Activated naive CD4-positive, alpha-beta T cell (primary cell): ENCODE measurements at places on chromosomes 2 and 18.

- no peak for DNase-seq
Observed at GRCh38 chr18:48996901-48997463, 46.2 kb upstream of the SMAD7 start.

- DNase-seq, result no peak
Observed at GRCh38 chr2:48727560-48727959, 28.0 kb downstream of the LHCGR start.

DNA sequence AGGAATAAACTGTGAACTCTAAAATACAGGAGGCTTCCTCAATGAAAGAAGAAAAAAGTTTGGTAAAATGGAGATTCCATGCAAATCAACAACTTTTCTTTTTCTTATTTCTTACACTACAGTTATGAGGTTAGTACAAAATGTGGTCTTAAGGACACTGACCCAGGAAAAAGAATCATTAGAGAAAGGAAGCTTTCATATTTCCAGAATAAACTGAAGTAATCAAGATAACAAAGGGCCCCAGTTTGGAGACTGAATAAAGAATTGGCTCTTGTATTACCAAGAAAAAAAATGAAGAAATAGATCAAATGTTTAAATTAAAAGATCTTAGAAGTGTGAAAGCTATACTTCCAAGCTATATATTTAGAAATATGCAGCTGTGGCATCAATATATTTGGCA is 72.3 kb downstream of the SLC66A3 start:
- DNase-seq, result no peak

GRCh38 chr2:235614900-235615712 is 121.3 kb downstream of the AGAP1 start:
- no peak for DNase-seq

GRCh38 chr2:71129902-71130151 is 202 bp downstream of the MCEE start:
- no peak for DNase-seq

DNA sequence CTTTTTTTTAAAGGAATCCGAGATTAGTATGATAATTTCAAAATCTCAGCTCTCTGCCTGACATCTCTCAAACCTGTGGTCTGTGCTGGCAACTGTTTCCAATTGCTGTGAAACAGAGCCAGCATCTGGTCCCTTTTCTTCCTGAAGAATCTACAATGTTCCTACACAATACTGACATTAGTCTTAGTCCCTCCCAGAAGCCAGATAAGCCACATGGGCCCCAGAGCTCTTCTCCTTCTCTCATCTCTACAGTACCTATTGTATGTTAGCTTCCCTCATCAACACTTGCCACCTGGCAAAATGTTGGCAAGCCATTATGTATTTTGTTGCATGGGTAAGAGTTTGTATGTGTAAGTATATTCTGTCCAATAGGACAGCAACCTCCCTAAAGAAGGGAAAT is 62.9 kb upstream of the CDKL4 start:
- DNase-seq, result no peak

- no peak for DNase-seq
Observed at GRCh38 chr2:75098856-75099255, 100.5 kb downstream of the TACR1 start.

DNA sequence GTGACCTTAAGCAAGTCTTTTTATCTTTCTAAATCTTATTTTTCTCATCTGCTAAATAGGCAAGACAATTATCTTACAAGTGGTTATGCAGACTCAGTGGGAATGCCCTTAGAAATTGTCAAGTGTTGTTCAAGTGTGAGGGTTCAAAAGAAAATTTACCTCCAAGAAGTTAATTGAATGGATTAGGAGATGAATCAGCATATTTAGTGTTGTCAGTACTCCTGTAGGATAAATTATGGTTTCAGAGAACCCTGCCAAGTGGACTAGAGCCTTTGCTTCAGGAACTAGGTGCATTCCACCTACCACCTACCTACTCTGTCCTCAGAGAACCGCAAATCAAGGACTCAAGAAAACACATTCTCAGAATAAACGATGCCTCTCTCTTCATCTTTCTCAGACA is 69.8 kb upstream of the KCTD1 start:
- no peak for DNase-seq

GRCh38 chr18:74898965-74899364 is 301.3 kb downstream of the ZNF407 start:
- DNase-seq, result no peak

GRCh38 chr2:6412533-6413091 is 453.1 kb downstream of the CMPK2 start:
- no peak for DNase-seq

- DNase-seq, result no peak
Observed at GRCh38 chr2:68796295-68796905, 61.8 kb downstream of the ARHGAP25 start.

GRCh38 chr18:7980656-7981055 is 413.5 kb downstream of the PTPRM start:
- no peak for DNase-seq

DNA sequence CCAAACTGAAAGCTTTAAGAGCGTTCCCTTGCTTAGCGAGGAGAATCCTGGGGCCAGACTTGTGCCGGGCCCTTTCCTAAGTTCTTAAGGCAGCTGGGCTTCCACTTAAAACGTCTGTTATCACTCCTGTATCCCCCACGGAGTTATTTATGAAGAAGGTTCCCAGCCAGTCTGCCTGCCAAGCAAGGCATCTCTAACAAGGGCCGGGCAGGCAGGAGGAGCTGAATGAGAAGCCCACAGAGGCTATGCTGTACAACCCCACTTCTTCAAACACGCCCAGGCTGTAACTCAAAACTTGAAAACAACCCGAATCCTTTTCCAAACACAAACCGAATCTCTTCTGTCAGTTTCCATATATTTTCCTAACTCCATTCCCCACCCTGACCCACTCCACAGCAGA is 39.0 kb upstream of the ZFP36L2 start:
- no peak for DNase-seq

DNA sequence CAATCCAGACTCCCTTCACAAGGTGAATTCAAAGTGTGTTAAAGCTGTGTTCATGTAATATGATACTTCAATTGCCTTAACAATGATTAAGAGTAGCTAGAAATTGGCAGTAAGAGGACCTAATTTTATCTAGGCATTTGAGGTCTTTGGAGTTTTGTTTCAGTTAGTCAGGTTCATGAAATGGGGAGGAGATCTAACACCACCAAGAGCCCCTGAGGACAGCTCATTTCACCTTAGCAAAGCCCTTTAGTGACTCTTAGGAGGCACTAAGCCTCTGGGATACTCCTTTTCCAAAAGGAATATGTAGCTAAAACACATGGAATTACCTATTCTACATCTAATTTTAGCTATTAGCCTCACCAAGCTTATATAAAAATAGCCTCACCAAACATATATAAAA is 716.5 kb upstream of the RAB6C start:
- DNase-seq, result no peak

DNA sequence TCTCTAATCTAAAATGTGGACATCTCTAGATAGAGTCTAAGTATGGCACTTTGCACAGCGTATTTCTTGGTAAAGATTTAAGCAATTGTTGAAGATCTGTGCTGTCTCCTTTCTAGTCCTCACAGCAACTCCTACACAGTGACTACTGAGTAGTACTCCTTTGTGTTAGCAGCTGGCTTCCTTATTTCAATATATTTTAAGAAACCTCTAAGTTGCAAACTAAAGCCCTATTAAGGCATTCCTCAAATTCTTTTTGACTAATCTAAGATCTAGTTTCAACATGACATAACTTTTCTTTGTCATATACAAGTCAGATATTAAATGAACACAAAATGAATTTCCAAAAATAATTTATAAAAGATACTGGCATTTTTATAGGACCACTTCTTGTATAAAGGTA is 121.8 kb upstream of the DNAJC10 start:
- DNase-seq, result no peak

GRCh38 chr2:175097297-175097696 is 70.7 kb downstream of the ATF2 start:
- no peak for DNase-seq

DNA sequence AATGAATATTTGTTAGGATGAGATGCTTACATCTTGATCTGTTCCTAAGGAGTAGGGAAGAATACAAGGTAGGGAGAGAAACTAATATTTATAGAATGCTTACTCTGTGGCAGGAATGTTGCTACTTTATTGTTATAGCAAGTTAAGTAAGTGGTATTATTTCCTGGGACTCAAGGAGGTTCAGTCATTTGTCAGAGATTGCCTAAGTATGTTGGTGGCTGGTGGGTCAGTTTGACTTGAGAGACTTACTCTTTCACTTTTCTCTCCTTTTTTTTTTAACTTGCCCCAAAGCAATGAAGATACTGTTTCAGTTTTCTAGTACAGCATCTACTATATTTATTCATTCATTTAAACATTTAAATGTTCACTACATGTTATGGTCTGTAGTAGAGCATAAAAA is 209.2 kb upstream of the STON1 start:
- no peak for DNase-seq

GRCh38 chr2:112674229-112674628 is 28.5 kb downstream of the SLC20A1 start:
- no peak for DNase-seq

DNA sequence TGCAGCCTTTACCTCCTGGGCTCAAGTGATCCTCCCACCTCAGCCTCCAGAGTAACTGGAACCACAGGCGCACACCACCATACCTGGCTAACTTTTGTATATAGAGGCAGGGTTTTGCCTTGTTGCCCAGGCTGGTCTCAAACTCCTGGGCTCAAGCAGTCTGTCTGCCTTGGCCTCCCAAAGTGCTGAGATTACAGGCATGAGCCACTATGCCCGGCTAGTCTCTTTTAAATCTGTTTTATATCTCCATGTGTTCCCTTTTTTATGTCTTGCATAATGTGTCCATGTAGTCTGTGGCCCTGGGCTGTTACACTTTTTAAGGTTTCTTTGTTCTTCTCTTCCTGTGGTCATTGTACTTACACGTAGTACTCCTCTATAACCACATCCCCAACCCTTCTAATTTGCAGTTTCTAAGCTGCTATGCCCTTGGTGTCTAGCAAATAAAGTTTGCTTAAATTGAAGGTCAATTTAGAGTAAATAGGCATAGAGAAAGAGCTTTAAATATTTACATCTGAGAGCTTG is 168.2 kb downstream of the MCFD2 start:
- DNase-seq, result no peak

GRCh38 chr2:47815764-47816163 is 32.8 kb downstream of the MSH6 start:
- no peak for DNase-seq

DNA sequence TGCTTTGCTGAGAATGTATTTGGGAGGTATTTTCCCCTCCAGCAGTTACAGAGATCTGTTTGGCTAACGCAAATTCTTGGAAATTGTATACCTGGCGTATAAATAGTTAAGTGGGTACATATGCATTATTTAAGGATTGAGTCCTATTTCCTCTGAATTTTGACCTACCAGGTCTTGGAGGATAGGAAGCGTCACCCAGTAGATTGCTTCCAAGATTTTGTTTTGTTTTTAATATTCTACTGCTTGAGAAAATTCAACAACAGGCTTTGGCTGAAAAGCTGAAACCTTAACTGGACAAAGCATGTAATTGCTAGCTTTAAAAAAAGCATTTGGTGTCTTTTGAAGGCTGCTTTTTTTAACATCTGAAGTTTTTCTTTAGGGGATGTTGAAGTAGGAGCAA is 150.1 kb downstream of the WDSUB1 start:
- DNase-seq, result no peak

DNA sequence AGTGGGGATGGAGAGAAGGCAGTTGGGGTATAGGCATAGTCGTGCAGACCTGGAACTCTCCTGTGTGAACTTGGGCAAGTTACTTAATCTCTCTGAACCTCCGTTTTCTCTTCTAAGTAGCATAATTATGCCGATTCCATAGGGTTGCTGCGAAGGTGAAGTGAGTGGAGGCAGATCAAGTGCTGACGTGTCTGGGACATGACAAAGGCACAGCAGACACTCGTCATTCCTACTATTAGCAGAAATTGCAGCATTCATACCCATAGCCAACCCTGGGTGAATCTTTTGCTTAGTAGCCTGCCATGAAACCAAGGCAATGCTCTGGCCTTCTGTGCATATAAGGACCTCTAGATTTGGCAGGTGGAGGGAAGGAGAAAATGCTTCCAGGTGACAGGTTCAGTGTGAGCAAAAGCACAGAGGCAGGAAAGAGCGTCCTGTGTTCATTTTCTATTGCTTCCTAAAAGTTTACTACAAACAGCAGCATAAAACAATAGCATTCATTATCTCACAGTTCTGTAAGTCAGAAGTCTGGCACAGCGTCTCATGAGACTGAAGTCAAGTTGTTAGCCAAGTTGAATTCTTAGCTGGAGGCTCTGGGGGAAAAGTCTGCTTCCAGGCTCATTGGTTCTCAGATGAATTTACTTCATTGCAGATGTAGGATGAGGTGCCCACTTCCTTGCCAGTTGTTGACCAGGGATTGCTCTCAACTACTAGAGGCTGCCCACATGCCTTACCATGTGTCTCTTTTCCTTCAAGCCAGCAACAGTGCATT is 77.8 kb downstream of the CTIF start:
- no peak for DNase-seq

DNA sequence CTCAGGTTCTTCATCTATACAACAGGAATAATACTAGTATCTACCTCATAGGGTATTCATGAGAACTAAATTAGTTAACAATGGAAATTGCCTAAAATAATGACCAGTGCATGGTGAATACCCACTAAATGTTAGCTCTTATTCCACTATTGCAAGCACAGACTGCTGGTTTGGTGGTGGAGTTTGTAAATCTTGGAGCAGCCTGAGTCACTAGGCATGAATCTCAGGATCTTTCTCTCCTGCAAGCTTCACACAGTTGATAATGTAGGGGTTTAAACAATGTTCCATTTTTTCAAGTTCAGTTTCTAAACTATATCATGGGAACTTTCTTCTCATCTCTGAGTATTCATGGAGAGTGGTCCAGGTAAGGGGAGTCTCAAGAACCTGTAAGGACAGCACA is 84.0 kb downstream of the OSR1 start:
- no peak for DNase-seq

DNA sequence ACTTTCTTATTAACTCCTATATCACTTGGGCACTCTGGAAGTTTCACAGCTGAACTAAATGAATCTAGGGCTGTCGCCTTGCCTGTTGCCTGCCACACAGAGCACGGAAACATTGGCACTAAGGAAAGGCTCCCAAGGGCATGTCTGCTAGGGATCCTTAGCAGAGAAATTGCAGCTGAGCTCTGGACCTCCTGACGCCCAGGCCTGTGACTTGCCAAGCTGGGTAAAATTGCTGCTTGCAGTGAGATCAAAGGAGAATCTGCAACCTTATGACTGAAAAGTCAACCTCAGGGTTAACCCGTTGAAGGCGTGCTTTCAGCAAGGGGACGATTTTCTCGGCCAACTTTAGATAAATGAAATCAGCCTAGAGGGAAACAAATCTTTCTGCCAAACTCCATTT is 189.8 kb downstream of the NCK2 start:
- no peak for DNase-seq

- DNase-seq, result no peak
Observed at GRCh38 chr2:101430156-101430555, 42.9 kb upstream of the CREG2 start.

DNA sequence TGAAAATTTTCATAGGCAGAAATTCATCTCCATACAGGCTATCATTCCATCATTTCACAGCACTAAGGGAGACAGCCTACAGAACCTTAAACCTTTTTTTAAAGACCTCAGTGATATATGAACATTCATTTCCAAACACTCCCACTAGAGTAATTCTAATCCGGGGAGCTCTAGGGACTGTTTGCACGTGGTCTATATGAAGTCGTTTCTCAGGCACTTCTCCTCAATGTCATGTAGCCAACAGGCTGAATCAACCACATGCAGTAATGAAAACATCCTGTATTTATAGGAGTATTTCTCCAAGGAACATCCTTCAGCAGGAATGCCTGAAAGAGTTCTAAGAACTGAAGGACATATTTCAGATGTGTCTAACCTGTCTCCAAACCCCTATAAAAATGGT is 97.3 kb upstream of the CREB1 start:
- DNase-seq, result no peak

- no peak for DNase-seq
Observed at GRCh38 chr2:160252278-160252887, 52.3 kb upstream of the ITGB6 start.
